ENCODE measurements at places on chromosomes 4 and X.

DNA sequence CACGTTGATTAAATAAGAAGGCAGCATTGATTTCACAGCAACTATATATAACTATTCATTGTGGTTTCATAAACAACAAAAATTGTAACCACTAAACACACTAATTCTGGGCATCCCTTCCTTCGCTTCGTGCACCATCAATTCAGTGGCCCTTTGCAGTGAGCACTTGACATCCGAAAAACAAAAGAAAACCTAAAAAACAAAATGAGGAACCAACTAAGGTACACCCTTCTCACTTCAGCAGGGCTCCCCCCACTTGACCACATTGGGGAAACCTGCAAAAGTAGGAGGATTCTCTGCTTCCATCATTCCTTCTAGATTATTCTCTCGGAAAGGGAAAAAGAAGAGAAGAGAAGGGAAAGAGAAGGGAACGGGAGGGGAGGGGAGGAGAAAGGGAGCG lies 28.3 kb downstream of the NBDY start:
- DNase-seq = no peak

- DNase-seq = no peak
Observed at GRCh38 chr4:48902266-48902665, 4.3 kb downstream of the OCIAD2 start.

DNA sequence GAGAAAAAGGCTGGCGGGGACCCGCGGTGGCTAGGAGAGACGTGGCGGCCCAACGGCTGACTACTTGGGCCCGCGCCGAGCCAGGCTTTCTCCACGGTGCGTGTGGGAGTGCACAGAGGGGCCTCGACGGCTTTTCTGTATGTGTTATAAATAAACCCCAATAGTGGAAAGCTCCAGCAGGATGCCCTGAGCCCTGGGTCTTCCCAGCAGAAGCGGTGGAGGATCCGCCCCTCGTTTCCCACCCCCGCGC lies 268 bp upstream of the PRRG1 start:
- DNase-seq = no peak

DNA sequence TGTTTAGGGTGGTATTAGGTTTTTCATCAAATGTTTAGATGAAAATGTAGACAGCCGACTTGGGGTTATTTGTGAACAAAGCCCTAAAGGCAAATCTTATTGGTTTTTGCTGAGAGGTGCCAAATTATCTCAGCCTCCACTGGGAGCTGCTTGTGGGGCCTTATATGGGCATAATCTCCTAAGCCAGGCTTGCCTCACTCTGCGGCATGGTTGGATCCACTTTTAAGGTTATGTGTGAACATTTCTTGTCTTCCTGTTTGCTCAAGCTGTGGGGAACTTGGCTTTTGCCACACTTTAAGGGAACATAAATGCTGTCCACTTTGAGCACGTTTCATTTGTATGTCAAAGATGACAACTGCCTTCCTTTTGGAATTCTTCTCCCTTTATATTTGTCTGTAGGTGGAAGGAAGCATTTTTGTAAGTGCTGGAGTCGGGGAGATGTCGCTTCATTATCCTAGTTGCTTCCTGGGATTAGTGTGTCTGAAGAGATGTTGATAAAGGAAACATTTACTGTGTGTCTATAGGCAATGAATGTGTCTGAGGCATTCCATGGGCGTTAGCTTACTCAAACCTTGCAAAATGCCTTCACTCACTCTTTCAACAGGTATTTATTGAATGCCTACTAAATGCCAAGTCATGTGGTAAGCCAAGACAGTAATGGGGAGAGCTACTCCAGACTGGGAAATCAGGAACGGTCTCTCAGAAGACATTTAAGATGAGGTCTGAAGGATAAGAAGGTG lies 78.3 kb downstream of the SLC9A6 start:
- no peak for DNase-seq

- DNase-seq = no peak
Observed at GRCh38 chr4:52999626-53000025, 137.5 kb downstream of the RASL11B start.

Data from stimulated activated CD4-positive, alpha-beta T cell treated with anti-CD3 and anti-CD28 coated beads, Interleukin-1b, Interleukin-23, amount 100 ng/mL, for 1 hour (primary cell).